ENCODE measurements at places on chromosomes 4 and X.

GRCh38 chr4:128572778-128573241, 236.7 kb upstream of the JADE1 start:
- no peak for DNase-seq

DNA sequence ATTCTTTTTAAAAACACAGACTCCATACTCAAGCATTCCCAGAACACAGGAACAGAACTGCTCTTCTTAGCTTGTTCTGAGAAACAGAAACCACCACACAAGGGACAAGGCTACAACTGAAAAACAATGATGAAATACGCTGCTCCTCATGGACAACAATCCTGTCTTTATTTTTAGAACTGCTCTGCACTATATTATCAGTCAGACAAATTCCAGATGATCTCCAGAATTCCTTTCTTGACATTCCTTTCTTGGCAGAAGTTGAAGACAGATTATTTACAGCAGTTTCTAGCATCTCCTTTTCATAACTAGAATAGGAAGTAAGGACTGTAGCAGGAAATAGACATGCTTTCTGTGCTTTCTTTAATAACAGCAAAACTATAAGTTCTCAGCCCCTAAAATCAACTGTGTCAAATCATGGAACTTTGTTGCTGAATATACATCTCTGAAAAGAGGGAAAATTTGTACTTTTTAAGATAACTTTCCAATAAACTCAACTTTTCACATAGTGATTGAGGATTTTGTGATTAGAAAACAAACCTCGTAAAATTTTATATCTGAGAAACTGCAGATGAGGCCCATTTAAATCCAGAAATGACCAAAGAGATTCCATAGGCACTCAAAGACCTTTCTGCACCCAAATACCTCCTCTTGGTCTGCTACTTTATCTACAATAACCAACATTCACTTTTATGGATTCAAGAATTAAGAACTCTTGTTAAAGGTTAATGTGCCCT, 35.9 kb downstream of the ANTXR2 start:
- no peak for DNase-seq

DNA sequence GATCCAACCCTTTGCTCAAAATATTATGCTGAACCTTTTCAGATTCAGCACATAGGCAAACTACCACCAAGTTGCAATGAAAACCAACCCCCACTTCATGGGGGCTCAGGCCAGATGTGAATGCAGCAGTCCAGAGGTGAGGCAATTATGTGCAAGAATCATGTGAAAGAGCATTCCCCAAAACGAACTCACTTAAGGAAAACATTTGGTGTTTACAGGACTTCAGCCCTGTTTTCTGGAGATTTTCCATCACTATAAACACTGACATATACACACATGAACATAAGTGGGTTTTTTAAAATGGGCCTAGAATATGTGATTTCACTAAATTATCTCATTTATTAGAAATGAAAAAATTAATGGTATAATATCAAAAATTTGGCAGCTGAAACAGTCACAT, 31.5 kb downstream of the BMP3 start:
- no peak for DNase-seq

GRCh38 chr4:2339458-2340271, 77.8 kb upstream of the MXD4 start:
- DNase-seq: no peak

- DNase-seq: no peak
Measured at GRCh38 chr4:121842862-121843261, 19.2 kb upstream of the CCNA2 start.

- DNase-seq: no peak
Measured at GRCh38 chr4:40264497-40264896, 67.7 kb downstream of the RHOH start.

DNA sequence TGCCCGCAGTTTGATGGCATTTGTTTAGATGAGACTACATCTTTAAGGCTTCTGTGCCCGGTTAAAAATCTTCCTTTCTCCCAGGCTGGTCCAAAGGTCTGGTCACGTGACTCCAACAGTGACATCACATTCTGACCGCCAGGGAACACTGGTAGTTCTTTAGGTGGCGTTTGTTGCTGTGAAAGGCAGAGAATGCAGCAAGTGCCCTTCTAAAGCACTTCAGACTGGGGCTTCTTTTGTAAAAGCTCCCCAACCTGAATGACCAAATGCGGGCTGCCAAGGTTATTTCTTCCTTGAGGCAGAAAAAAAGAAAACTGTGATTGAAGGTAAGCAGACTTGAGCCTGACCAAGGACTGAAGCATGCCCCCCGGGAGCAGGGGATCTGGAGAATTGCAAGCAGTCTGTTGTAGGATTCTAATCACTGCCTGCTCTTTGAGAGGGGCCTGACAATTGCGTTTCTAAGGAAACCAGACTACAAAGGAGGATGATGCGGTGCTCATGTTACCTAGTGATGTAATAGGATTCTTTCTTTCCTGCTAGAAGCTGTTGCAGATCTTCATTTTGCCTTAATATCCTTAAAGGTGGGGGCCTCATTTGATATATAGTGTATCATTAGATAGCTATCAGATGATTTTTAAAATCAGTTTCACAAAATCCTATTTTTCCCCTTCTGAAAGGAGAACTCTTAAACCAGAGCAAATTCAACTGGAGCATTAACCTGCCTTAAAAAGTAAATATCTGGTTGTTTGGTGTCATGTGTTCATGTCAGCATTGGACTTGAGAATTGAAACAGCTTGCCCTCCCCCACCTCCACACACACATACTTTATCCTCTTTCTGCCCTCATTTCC, 133.1 kb downstream of the AKAP4 start:
- DNase-seq: no peak

- no peak for DNase-seq
Measured at GRCh38 chr4:156132196-156132595, 178.5 kb upstream of the CTSO start.

GRCh38 chr4:25818876-25819275, 43.9 kb downstream of the SEL1L3 start:
- no peak for DNase-seq

DNA sequence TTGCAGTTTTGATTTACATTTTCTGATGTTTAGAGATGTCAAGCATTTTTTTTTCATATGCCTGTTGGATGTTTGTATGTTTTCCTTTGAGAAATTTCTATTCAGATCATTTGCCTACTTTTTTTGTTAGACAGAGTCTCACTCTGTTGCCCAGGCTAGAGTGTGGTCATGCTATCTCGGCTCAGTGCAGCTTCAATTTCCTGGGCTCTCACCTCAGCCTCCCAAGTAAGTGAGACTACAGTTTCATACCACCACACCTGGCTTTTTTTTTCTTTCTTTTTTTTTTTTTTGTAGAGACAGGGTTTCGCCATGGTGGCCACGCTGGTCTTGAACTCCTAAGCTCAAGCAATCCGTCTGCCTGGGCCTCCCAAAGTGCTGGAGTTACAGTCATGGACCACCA, 291.7 kb downstream of the SLITRK2 start:
- DNase-seq: no peak

DNA sequence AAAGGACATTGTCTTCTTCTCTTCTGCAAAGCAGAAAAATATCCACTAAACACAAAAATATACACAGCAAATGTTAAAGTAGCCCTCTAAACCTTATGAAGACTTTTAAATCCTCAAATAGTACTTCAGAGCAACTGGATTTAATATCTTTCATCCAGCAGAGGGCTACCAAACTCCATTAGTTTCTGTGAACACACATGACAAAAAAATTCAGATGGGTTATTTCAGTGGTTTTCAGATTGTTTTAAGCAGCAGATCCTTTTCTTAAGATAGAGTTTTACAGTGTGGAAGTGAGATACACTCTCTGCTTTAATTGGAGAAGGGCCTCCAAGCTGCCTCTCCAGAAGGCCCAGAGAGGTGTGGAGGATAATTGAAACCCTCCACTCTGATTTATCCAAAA, 56.7 kb downstream of the ANK2 start:
- DNase-seq: no peak

- no peak for DNase-seq
Measured at GRCh38 chr4:105815701-105816100, 79.6 kb upstream of the NPNT start.

GRCh38 chrX:25028726-25029125, 13.0 kb upstream of the ARX start:
- DNase-seq: no peak

GRCh38 chrX:19513383-19513782, 1.9 kb downstream of the MAP3K15 start:
- no peak for DNase-seq

DNA sequence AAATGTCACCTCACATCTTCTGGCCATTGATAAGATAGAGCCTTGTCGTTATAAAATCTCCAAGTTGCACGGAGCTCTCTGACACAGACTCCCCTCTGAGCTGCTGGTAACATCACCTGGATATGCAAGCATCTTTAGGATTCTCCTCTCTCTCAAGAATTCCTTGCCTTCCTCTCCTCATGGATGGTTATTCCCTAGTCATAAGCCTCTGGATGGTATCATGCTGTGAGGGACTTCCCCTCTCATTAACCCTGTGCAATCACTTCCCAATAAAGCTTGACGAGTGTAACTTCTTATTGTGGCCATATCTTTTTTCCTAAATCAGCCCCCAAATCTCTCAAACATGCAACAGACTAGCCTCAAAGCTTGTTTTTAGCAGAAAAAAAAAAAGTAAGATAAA, 1057.0 kb upstream of the SLIT2 start:
- no peak for DNase-seq

DNA sequence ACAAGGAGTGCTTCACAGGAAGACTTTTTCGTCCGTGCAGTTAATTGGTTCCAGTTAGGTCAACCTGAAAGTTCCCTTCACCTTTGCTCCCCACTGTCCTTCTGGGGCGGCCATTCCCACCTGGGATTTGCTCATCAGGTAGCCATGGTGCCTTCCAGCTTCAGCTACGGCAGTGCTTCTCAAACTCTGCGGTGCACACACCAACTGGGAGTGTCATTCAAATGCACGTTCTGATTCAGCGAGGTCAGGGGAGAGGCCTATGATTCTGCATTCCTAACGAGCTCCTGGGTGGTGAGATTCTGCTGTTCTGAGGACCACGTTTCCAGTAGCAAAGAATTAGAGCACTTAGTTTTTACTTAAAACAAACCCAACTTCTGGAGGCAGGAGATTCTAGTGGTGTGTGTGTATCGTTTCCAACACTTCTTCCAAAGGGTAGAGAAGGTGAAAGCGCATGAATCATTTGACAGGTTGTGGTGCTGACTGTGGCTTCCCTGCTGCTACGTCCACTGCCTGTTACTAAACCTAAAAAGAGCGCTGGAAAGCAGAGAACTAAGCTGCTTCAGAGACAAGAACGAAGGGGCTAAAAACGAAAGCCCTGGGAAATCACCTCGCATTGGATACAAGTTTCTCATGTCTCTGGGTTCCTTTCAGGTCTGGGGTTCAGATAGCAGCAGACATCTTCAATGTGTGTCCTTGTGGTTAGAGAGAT, 4.7 kb upstream of the HELT start:
- DNase-seq: no peak

Data from stimulated activated CD4-positive, alpha-beta T cell treated with anti-CD3 and anti-CD28 coated beads, Interleukin-1b, Interleukin-23, amount 100 ng/mL, for 1 hour (primary cell).